ENCODE measurements at places on chromosomes 16 and 17. TPM values are rescaled to one million over a fixed set of nuclear protein-coding genes. Genes with fewer than 3 reads are reported as not detected.

- DNase-seq: no peak
Observed at GRCh38 chr17:4980644-4981216, 6.7 kb downstream of the CAMTA2 start.

Gene THAP11
- 60.2 TPM for total RNA-seq

GRCh38 chr16:6247775-6248174, 1084.9 kb upstream of the RBFOX1 start:
- DNase-seq: no peak

GRCh38 chr16:72023962-72024361, 15.4 kb downstream of the DHODH start:
- no peak for DNase-seq

GRCh38 chr17:14113137-14113536, 43.8 kb downstream of the COX10 start:
- DNase-seq: no peak

GRCh38 chr17:7631398-7632380, 1.8 kb downstream of the SHBG start:
- DNase-seq: no peak

DNA sequence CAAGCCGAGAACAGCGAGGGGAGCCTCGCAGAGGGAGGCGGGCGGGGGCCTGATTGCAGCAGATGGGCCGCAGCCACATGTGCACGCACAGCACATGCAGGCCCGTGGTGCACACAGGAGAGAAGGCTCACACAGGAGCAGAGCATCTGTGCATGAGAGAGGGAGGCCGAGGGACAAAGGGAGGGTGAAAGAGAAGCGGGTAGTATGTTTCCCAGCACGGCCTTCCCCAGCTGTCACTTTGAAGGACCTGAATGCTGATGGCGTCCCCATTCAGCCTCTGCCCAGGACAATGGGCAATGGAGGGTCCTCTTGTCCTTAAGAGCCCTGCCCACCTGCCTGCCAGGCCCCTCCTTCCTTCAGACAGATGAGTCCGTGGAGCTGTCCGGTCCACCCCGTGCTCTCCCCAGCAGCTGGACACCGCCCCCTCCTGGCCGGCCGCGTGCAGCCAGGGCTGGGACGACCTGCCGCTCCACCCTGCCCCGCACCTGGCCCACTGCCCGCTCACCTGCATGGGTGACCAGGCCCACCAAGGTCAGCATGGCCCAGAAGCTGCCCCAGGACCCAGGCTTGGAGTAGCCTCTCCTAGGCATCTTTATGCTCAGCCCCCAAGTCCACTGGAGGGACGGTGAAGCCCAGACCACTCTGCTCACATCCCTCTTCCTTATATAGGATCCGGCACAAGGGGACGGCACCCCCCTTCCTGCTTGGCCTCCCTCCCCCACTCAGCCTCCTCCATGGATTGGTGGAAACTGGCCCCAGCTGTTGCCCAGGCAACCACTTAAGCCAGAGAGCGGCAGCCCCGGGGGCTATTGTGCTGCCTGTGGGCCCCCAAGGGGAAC, at the start of gene BTBD17:
TSS of gene BTBD17 (minus strand) at position 639 of the 839 bp plus-strand sequence. CDS start at position 590, 49 bp downstream.
- DNase-seq: no peak

GRCh38 chr17:5516060-5516792, 29.9 kb downstream of the MIS12 start:
- DNase-seq: no peak

- no peak for DNase-seq
Observed at GRCh38 chr17:13492737-13493122, 109.0 kb downstream of the HS3ST3A1 start.

DNA sequence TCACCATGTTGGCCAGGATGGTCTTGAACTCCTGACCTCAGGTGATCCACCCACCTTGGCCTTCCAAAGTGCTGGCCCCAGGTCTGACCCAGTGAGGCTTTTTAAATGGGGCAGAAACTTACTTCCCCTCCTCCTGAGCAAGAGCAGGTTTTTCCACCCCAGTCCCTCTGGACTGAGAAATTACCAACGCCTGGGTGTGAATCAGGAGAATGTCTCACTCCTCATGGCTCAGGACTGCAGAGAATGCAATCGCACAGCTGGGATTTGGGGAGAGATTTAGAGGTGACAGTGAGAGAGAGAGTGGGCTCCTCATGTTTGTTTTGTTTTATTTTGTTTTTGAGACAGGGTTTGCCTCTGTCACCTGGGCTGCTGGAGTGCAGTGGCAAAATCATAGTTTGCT, 203.6 kb downstream of the RAB11FIP4 start:
- DNase-seq: no peak

Gene PPY
- total RNA-seq: not detected

DNA sequence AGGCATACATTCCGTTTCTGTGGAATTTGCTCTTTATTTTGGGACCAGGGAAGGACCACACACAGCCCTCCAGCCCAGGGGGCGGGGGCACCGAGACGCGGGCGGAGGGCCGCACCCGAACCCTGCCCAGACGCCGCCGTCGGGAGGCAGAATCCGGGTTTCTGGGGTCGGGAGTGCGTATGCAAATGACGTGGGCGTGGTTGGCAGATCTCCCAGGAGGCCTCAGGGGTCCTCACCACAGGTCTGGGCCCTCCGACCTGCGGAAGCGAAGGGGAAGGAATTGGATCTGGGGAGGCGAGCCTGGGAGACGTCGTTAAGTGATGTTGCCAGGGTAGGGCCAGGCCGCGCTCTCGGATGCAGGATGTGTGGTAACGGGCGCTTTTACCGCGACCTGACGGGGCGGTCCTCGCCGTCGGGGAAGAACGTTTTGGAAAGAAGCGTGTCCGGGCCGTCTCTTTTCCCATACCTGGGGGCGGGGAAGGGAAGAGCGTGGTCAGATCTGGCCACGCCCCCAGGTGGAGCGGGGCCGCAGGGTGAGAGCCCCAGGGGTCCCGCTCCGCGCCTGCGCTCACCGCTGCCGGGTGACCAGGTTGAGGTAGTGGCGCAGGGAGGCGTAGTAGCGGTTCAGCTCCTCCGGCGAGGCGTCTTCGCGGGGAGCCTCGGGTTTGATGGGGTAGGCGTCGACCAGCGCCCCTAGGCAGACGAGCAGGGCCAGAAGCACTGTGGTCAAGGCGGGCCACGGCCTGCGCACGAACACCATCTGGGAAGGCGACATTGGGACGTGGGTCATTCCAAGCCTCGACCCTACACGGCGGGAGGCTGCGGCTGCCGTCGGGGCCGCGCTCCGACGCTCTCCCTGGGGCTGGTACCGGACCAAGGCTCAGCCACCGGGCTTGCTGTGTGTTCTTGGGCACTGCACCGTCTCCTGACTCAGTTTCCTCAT, 745 bp downstream of the PYY start:
- DNase-seq: no peak

DNA sequence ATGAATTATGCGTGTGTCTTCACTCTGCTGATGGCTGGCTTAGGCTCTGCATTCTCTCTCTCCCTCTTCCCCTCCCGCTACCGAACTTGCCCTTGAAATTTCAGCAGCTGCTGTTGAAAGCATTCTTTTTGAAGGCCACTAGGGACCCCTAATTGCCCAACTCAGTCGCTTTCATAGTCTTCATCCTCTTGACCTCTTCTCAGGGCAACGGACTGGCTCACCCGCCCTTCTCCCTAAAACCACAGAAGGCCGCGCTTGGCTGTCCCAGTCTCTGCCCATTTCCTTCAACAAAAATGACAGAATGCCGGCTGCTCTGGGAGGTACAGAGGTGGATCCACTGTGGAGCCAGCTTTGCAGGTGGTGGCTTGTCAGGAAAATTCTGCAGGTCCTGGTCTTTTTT, 21.0 kb upstream of the FMNL1 start:
- no peak for DNase-seq

GRCh38 chr17:1011760-1012735, 15.1 kb downstream of the TIMM22 start:
- no peak for DNase-seq

DNA sequence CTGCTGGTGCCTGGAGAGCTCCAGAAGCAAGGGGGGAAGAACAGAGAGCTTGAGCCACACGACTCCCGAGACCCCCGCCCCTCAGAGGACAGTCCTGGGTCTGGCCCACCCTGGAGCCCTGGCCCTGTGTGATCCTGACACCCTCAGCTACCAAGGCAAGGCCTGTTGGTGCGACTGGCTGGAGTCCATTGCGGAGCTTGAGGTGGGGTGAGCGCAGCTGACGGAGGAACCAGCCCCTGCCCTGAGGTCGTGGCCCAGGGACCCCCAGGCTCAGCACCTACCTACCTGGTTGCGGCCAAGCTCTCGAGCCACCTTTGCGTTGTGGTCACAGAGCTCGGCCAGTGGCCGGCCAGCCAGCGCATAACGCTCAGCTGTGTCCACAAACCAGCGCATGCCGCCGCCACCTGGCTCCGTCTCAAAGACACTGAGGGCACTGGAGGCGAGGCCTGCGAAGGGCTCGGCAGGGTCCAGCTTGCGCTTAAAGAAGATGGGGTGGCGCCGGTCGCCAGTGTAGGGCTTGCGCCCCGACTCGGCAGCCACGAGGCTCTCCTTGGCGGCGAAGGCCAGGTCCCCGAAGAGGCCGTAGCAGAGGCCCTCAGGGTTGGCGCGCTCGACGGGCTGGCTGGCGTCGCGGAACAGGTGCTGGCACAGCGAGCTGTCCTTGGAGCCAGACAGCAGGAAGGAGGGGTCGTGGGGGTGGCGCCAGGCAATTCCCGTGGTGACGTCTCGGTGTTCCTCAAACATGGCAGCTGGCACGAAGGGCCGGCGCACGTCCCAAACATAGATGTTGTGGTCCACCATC, 2.5 kb upstream of the JMJD8 start:
- DNase-seq: no peak

GRCh38 chr16:89764711-89765201, 43.4 kb downstream of the ZNF276 start:
- peak; percentile 93 for DNase-seq

DNA sequence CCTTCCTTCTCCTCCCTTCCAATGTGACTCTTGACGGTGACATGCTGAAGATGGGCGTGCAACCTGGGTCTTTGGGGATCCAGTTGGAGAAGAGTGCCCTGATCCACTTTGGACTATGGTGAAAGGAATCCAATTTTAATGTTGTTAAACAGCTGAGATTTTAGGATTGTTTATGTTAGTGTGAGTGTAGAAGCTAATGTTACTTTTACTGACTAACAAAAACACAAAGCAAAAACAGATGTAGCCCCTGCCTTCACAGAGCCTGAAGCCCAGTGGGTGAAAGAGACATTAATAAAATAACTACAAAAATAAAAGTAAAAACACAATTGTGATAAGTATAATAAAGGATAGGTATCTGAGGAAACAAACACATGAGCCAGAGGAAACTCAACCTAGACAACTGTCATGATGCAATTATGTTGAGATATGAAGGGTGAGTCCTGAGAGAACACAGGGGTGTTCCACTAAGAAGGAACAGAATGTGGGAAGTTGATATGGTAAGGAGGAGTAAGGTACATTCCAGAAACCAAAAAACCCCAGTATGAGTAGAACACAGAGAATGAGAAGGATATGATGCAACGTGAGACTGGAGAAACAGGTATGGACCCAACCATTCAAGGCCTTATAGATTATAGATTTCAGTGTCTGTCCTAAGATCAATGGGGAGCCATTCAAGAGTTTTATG, 115.1 kb upstream of the PMFBP1 start:
- DNase-seq: no peak

Gene TMEM98
- total RNA-seq: 39.3 TPM

Gene FTO
- total RNA-seq: 121 TPM

DNA sequence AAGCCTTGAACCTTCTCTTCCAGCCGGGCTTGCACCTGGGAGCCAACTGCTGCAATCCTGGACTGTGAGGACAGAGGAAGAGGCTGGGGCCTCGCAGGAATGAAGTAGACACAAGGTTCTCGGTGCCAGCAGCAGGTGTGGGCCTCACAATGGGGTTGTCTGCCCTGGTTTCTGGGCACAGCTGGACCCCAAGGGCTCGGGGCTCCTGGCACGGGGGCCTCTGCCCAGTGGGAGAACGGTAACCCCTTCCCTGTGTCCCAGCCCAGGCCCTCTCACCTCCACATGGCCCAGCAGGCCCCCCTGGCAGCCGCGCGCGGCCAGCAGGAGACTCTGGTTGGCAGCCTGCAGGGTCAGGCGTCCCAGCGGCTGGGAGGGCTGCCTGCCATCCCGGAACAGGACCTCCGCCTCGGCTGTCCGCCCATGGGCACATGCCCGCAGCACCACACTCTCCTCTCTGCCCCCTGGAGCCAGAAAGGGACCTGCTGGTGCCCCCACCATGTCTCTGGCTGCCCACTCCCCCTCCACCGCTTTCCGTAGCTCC, 46.9 kb downstream of the RMI2 start:
- no peak for DNase-seq

Gene CLEC19A
- not detected for total RNA-seq

GRCh38 chr16:3458852-3459361, 15.4 kb downstream of the NAA60 start:
- DNase-seq: no peak

Gene ATMIN
- 28.2 TPM for total RNA-seq

DNA sequence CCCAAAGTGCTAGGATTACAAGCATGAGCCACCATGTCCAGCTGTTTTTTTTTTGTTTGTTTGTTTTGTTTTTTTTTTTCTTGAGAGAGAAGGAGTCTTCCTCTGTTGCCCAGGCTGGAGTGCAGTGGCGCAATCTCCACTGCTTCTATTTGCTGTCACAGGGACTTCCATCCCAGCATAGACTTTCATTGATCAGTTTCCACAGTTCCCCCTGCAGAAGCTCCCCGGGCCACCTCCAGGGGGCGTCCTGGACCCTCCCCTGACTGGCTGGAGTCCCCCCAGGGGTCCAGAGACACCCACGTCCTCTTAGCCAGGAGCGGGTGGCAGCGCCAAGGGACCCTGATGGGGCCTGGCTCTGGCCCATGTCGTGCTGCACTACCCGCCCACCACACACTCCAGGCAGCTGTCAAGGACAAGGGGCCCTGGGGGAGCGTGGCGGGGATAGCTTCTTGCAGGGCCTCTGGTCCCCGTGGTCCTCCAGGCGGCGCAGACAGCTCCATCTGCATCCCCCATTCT, 3.1 kb upstream of the NPW start:
- no peak for DNase-seq

Gene MPV17L
- total RNA-seq: 9.3 TPM

DNA sequence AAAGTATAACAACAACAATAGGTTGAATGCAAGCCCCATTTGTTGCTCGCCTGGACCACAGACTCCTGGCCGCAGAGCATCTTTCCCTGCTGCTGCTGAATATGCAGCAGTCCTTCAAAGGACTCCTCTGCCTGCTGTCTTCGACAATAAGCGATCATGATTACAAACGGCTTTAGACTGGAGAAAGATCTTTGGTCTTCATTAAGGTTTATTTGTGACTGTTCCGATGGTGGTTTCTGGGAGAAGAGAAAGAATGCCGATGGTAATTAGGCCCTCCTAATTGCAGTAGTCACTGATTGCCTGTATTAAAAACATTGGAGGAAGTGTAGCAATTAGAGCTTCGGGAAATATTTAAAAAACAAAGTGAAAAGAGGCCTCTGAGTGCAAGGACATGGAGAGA, 138.2 kb downstream of the CACNG3 start:
- no peak for DNase-seq
